ENCODE measurements at places on chromosomes 5 and 9.

DNA sequence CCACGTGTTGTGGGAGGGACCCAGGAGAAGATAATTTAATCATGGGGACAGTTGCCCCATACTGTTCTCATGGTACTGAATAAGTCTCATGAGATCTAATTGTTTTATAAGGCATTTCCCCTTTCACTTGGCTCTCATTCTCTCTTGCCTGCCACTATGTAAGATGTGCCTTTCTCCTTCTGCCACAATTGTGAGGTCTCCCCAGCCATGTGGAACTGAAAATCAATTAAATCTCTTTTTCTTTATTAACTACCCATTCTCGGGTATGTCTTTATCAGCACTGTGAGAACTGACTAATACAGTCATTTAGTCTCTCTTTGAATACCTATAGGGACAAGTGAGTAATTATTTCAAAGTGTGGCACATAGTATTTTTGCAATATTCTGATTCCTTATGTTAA, 269.2 kb upstream of the SMARCA2 start:
- DNase-seq = no peak

GRCh38 chr5:4022056-4022670, 426.5 kb downstream of the IRX1 start:
- no peak for DNase-seq

DNA sequence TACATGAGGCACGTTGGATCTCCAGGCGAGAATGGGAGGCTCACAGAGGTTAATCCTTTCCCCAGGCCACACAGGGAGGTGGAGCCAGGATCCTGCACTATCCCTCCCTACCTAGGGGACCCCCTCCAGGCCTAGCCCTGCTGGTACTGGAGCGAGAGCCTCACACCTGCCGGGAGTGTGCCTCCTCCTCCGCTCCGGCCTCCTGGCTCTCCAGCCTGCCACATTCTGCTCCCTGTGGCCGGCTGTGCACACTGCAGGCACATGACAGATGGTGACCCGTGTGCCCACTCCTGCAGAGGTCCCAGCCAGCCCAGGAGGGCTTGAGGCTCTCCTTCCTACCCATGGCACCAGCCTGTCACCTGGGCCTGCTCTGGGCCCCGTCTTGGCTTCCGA, 93.4 kb downstream of the RXRA start:
- DNase-seq = no peak

- DNase-seq = no peak
These were observed 8.5 kb downstream of the EGFL7 start for GRCh38 chr9:136671254-136671614.

- no peak for DNase-seq
These were observed 10.7 kb upstream of the SEC16A start for GRCh38 chr9:136493567-136493971.

- no peak for DNase-seq
These were observed 4.9 kb downstream of the FSTL4 start for GRCh38 chr5:133607451-133607850.

DNA sequence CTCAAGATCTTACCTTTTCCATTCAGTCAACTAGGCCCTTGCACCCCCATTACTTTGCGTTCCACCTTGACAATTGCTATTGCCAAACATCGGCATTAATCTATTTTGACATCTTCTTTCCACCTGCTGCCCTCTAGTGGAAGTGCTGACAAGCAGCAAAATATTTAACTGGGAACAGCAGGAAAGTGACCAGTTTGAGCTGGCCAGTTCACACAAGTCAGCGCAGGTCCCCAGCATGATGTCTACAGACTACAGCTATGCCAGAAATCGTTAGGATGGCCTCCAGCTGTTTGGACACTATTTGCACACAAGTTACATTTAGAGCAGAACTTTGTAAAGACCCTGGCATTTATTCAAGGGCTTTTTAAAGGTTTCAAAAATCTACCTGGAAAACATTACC, 160.1 kb downstream of the GHR start:
- peak; percentile 40 for DNase-seq

GRCh38 chr5:87541033-87541432, 128.3 kb upstream of the CCNH start:
- DNase-seq = no peak

- no peak for DNase-seq
These were observed 48.6 kb upstream of the GDNF start for GRCh38 chr5:37888476-37888875.

GRCh38 chr5:109479260-109479860, 69.6 kb upstream of the PJA2 start:
- DNase-seq = peak; percentile 7

DNA sequence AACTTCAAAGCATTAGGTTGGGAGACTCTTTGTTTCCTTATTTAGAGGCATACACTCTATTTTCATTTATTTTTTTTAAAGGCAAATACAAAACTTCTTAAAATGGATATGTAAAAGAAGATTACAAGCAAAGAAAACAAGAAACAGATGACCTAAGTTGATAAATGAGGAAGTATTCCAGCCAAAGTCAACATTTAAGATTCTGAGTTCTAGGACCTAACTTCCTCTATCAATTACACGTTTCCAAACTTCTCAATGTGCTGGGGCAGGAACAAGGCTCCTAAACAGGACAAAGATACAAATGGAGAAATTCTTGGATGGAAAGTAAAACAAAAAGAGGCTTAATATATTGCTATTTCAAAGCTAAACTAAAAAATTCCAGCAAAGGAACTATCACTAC, 89.5 kb downstream of the TLE1 start:
- DNase-seq = no peak

- no peak for DNase-seq
These were observed 23.9 kb upstream of the MYOT start for GRCh38 chr5:137843676-137844299.

GRCh38 chr5:14807471-14807870, 64.1 kb downstream of the ANKH start:
- no peak for DNase-seq

DNA sequence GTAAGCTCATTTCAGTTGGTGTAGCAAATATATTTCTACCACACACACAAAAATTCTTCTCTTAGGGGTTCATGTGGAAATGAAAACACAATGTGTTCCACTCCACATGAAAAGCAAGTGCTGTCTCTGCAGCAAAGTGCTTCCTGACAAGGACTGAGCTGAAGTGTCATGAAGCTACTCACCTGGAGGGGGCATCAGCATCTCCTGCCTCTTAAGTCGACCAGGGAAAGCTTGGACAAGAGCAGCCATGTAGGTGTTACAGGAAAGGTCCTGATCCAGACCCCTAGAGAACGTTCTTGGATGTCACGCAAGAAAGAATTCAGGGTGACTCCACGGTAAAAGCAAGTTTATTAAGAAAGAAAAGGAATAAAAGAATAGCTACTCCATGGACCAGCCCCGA, 62.8 kb downstream of the SV2C start:
- peak; percentile 61 for DNase-seq

DNA sequence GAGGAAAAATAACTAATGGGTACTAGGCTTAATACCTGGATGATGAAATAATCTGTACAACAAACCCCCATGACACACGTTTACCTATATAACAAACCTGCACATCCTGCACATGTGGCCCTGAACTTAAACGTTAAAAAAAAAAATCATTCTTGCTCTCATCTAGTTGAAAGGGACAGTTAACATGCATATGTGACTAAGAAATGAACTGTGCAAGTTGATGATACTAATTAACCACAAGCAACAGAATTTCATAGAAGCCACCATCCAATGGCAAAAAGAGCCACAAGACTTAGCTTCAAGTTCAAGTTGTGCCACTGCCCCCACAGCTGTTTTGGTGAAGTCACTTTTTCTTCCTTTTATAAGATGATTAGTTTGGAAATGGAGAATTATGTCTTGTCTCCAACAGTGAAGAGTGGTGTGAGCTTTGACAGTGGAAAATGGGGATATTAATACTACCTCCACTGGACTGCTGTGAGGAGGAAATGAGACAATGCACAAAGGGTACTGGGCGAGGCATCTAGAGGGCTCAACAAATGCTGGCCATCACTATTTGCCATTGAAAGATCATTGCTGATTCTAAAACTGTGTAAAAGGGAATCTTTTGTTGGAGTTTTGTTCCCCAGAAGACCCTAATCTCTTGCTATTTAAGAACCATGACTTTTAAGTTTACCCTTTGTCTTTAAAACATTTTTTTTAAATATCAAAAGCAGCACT, 202.1 kb downstream of the EBF1 start:
- DNase-seq = no peak

DNA sequence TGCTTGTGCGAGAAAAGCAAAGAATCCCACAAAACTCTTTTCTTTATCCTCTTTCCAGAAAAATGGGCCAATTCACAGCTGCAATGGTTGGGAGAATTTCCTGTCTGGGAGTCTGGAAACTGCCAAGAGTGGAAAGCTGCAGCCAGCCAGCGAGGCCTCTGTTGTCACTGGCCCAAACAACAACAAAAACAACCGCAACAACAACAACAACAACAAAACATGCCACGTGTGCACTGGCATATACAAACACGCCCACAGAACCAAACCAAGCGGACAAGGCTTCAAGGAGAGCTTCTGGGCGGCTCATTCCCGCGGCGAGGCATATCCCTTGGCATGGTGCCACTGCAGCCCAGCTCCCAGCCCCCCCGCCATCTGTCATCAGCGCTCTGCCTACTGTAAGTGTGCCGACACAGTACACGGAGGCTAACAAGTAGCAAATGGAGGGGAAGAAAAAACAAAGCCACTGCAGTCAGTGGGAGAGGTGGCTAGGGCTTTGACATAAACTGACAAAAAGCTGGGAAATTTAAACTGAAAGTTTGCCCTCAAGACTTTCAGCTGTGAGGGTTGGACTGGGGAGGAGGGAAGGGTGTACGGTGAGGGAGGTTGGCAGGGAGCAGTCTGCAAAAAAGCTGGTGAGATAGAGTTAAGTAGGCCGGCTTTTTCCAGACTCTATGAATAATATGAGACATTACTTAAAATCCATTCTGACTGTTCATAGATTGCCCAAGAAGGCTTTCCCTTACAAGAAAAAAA, 165.0 kb upstream of the ZNF462 start:
- DNase-seq = no peak

- no peak for DNase-seq
These were observed 77.7 kb downstream of the TUSC1 start for GRCh38 chr9:25600501-25600900.

GRCh38 chr5:173410459-173411233, 82.4 kb upstream of the STC2 start:
- no peak for DNase-seq

DNA sequence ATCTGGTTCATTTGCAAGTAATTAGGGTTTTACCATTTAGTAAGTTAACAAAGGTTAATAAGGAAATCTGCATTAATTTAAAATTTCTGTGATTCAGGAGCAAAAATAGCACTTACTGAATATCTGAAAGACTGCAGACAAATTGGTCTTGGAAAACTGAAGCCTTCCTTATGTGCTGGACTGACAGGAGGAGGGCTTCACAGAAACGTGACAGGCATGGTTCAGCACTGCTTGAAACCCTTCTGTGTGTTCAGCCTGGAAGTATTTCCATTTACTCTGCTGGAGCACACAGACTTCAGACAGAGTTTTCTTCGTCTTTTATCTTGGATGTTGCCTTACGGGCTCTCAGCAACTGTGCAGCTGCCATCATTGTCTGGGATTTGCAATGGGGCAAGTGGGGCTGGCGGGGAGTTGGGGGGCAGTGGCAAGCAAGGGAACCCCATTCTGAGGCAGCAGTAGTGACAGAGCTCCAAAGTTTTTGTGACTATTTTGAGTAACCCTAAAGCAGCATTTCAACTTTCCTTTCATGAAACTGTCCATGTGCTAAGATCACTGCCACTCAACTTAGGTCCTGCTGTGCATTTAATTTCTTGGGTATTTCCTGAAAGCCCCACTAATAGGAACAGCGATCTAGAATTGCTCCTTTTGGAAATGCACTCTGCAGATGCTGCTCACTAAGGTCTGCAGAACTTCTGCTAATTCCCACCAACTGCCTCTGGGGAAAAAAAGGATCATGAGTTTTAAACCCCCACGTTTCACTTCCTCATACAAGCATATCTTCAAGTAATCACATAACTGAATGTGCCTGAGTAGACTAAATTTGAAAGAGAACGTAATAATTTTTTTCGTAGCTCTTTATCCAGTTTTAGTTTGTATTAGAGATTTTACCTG, 56.6 kb downstream of the KCNN2 start:
- no peak for DNase-seq

- DNase-seq = no peak
These were observed 4.8 kb downstream of the SNCB start for GRCh38 chr5:176625512-176625911.

- DNase-seq = peak; percentile 12
These were observed 2.4 kb upstream of the VAV2 start for GRCh38 chr9:133994353-133995011.

GRCh38 chr5:8576178-8576577, 707.2 kb downstream of the MTRR start:
- DNase-seq = no peak

All from Jurkat, Clone E6-1 (cell line).